COR-L47 (cell line): ENCODE measurements at places on chromosomes 3 and 15.

DNA sequence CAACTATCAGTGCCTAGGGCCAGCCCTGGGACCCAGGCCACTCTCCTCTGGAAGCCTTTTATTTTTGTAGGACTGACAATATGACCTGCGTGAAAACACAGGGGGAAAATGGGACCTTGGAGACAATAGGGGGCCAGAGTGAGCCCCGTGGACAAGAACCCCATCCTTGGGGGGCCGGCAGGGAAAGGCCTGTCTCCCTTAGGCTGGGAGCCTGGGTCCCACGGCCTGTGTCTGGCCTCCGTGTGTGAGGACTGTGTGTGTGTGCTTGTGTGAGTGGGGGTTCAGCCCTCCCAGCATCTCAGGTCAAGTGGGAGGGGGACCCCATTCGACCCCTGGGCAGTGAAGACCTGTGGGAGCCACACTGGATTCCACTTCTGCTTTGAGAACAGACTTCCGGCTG, 53.3 kb downstream of the EXOG start:
- no peak for DNase-seq

GRCh38 chr15:83570756-83571155, 83.2 kb upstream of the ADAMTSL3 start:
- no peak for DNase-seq

DNA sequence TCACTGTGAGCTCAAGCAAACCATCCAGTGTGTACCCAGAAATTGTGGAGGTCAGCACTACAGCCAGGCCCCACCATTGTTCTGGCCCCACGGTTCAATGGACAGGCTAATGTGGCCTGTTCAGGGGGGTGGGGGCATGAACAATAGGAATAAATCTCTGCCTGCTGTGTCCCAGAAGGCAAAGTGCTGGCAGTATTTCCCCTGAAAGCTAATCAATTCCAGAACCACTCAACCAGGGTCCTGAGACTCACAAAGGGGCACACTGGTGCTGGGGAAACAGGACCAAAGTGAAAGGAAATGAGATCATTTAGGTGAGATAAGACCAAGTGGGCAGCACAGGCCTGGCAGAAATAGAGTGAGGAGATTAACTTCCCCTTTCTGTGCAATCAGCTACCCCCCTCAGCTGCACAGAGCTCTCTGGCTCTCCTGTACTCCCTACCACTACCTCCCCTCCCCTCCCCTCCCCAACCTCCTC, 11.5 kb downstream of the CRYGS start:
- no peak for DNase-seq

DNA sequence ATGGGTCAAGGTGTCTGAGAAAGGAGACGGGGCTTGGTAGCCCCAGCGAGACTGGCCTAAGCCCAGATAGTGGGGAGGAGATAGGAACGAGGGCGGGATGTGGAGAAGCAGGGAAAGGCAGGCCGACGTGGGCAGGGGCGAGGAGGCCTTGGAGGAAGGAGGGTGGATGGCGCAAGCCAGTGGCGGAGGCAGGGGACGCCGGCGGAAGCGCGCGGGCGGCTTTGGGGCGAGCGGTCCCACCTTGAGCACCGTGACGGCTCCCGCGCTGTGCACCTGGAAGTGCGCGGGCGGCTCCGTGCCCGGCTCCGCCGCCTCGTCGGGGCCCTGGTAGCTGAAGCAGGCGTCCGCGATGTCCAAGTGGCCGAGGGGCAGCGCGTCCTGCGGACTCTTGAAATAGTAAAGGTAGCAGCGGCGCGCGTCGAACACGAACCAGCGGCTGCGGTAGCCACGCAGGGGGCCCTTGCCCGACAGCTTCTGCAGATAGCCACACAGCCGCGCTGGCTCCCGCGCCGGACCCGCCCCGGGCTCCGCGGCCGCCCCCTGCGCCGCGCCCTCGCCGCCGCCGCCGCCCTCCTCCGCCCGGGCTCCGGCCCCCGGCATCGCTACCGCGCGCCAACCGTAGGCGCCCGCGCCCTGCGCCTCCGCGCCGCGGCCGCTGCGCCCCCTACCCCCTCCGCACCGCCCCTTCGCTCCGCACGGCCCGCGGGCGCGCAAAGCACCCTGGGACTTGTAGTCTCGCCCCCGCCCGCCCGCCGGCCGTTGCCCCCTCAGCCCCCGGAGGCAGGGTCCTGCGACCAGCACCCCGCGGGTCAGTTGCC, at the start of gene TBC1D2B:
TBC1D2B (minus strand) TSS at position 659 of the 818 bp plus-strand sequence; CDS start at position 600, 59 bp downstream.
- peak; percentile 55 for DNase-seq

DNA sequence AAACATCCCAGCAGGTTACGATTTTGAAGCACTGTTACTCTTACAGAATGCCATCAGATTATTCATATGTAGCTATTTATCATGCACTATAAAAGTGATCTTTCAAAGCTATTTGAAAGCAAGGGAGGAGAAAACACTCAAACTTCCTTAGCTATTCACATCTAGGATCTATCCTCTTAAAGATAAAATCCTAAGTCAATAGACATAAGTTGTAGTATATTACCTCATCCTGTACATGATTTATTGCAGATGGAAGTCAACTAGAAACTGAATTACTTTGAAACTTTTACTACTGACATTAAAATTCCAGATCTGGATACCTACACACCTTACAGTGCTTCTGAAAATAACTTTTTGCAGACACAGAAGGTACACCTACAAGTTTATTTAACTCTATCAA, 197.2 kb downstream of the MEIS2 start:
- DNase-seq, result no peak

GRCh38 chr3:40690749-40691451, 166.1 kb downstream of the ZNF621 start:
- peak; percentile 32 for DNase-seq

GRCh38 chr15:50940506-50940905, 32.0 kb downstream of the AP4E1 start:
- DNase-seq, result no peak

DNA sequence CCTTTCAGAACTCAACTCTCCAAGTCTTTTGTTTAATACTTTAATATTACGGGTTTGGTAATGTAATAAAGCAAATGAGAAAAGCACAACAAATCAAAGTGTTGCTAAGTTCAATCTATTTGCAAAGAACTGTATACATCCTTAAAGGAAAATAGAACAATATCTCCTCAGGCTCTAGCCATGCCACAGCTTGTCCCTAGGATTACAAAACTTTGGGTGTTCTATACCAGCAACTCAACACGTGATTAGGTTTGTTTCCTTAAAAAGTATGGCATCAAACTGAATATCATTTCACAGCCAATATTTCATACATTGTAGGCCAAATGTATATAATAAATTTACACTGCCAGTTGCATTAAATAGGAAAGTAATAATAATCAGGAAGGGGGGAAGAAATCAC, 418.6 kb upstream of the MDFIC2 start:
- no peak for DNase-seq

- DNase-seq, result no peak
Observed at GRCh38 chr15:50653156-50653743, 33.3 kb downstream of the TRPM7 start.
